ENCODE measurements at places on chromosomes 5 and 9. TPM values are rescaled to one million over a fixed set of nuclear protein-coding genes. Genes with fewer than 3 reads are reported as not detected.

The HRH2 gene
- 40.5 TPM for total RNA-seq

The TRIM14 gene
- 2.9 TPM for total RNA-seq

The SV2C gene
- total RNA-seq: 0.14 TPM

The SHC3 gene
- 0.52 TPM for total RNA-seq

The PALM2AKAP2 gene
- 38.7 TPM for total RNA-seq

The RELL2 gene
- total RNA-seq: 0.72 TPM

The LCN1 gene
- not detected for total RNA-seq

The JADE2 gene
- total RNA-seq: 34.7 TPM

The GPX8 gene
- 4.8 TPM for total RNA-seq

The CAMK4 gene
- 0.79 TPM for total RNA-seq

The TXNDC8 gene
- total RNA-seq: not detected

The DYNC2I2 gene
- 50.2 TPM for total RNA-seq

The SLC46A2 gene
- total RNA-seq: not detected

GRCh38 chr5:95583992-95584391 is 29.1 kb downstream of the ARSK start:
- no peak for DNase-seq

GRCh38 chr5:96563816-96564215 is 98.4 kb upstream of the CAST start:
- DNase-seq: no peak

DNA sequence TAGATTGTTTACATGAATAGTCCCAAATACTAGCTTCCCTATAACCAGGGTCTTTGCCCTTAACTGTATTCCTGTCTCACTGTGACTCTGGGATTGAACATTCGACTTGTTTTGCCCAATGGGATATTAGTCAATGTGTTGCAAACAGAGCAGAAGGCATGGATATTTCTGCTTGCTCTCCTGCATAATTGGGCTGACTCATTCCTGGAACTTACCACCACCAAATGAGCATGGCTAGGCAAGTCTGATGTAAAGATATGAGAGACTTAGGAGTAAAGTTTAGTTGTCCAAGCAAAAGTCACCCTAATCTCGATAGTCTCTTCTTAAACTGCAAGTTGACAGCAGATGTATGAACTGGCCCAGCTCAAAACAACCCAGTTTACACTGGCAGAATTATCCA is 273.5 kb upstream of the CCNG1 start:
- no peak for DNase-seq

DNA sequence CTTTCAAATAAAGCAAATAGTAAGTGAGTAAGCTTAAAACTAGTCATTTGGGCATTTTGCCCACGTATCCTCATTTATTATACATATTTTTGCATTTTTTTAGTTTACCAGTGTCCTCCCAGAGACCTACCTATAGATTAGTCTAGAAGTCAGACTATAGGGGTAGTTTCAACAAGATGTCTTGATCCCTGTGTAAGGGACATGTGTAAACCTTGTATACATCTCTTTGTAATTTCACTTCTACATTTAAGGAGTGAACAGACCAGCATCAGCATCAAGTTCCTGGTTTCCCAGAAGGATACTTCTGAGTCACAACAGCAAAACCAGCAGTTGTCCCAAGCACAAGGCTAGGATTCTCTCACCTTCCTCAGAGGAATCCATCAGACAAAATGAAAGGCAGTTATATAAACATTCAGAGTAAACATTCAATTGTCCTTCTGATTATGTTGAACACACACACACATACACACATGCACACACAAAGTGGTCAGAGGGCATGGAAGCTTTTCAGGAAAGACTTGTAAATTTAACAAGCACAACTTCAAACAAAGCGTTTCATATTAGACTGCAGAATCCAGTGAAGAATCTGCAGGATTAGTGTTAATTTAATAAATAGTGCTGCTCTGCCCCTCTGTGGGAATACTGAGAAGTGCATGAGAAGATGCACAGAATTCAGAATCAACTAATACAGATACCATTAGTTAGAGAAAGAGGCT is 55.4 kb downstream of the HINT1 start:
- DNase-seq: no peak

DNA sequence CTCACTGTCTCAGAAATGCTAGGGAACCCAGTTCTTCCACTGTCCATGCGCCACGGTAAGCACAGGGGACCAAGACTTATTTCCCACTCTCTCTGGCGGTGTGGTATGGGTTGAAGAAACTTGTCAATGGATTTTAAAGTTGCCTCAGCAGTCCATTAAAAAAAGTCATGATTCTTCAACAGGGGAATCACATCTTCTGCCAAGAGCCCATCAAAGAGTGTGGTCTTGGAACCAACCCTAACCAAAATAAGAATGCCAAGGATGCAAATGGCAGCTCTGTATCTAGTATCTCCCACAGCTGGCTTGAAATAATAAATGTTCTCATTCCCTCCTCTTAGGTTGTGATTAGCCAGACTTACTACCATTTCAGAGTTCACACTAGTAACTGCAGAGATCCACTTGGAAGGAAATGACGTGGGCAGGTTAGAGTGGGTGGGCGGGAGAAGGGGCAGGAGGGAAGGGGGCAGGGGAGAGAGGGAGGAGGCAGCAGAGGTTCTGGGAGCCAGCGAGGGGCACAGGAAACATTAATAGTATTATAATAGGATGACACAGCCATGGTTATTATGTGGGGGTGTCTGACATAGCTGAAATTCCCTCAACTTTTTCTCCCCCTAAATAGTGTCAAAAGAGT is 17.6 kb downstream of the PTCH1 start:
- no peak for DNase-seq

DNA sequence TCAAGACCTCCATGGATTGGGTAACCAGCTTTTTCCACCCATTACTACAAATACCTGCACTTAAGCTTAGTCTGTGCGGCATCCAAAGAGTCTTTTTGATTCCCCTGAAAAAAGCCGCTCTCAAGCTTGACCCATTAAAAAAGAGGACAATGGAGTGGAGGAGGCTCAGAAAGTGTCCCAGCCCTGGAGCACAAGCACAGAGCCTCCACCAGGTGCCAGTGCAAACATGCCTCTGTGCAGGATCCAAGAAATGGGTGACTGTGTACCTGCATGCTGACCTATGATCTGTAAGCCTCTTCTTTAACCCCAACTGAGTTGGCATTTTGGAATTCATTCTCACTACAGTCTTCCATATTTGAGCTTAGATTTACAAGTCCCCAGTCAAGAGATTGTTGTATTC is 168.3 kb upstream of the TLE4 start:
- DNase-seq: no peak

- DNase-seq: no peak
Observed at GRCh38 chr5:132540764-132541163, 2.6 kb downstream of the IL5 start.

- no peak for DNase-seq
Observed at GRCh38 chr9:79040671-79041070, 531.1 kb upstream of the TLE4 start.

DNA sequence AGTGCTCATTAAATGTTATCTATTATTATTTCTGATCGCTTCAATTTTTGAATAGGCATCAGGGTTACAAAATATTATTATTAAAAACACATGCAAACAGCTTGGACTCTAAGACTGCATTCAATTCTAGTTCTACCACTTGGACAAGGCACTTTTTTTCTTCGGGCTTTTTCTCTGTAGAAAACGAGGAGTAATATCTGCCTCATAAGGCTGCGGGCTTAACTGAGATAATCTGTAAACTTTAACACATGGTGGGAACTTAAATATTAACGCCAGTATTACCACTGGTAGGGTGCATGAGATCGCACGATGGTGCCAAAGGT is 511 bp upstream of the SPDL1 start:
- DNase-seq: no peak

GRCh38 chr9:99905833-99906402 is 536 bp upstream of the STX17 start:
- DNase-seq: no peak

- no peak for DNase-seq
Observed at GRCh38 chr5:10789726-10790125, 28.7 kb upstream of the DAP start.

GRCh38 chr5:141866096-141866495 is 12.1 kb downstream of the PCDH1 start:
- DNase-seq: no peak

GRCh38 chr5:107451028-107451427 is 219.7 kb downstream of the EFNA5 start:
- no peak for DNase-seq

GRCh38 chr5:178530526-178530925 is 59.7 kb downstream of the COL23A1 start:
- DNase-seq: no peak

- DNase-seq: no peak
Observed at GRCh38 chr5:75534734-75535133, 23.0 kb downstream of the POLK start.

DNA sequence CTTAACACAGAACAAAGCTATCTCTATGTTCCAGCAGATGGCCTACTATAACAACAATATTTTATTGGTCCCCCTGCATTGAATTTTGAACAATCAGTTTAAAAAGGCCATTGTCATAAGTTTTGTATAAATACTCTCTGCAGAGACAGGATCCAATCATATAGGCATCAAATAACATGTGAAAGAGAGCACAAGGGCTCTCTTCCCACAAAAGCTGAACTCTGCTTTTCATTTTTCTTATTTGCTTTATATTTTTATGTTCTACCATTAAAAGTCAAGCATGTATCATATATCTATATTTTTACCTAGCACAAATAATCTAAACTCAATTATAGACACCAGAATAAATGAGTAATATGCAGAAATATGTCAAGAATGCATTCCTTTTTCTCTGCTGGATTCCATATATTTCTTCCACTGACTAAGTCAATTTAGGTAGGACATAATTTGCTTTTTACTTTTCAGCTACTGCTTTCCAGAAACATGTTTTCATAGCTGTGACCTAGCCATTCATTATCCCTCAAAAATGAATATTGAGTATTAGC is 143.6 kb downstream of the CDH9 start:
- DNase-seq: no peak

DNA sequence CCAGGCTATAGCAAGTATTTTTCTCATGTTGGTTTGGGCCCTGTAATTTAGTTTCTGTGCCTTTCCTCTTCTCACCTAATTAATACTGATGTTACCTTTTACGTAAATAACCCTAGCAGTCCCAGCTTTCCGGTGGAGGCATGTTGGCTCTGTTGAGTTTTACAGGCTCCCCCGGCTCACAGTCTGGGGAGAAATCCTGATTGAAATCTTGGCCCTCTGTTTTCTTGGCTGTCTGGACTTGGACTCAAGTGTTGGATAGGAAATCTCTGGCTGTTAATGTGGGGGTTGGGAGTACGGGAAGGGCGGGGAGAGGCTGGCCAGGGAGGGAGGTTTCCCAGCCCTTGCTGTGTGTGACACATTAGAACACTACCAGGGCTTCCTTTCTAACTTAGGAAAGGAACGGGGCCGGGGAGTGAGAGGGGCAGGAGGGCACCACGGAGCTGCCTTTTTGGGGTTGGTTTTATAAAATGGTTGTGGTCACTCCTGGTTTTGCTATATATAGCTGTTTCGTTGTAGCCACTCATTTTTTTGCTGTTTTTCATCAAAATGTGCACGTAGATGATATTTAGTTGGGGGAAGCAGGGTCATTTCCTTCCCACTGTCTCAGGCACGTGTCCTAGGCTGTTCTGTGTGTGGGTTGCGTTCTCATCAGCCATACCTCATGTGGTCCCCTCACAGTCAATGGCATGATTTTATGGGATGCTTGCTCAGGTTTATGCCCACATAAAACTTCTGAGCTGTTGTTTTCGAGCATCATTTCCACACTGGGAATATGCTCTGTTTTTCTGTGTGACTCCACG is 11.0 kb downstream of the TRIO start:
- peak; percentile 73 for DNase-seq

- peak; percentile 25 for DNase-seq
Observed at GRCh38 chr5:142059304-142059940, 46.6 kb upstream of the GNPDA1 start.

DNA sequence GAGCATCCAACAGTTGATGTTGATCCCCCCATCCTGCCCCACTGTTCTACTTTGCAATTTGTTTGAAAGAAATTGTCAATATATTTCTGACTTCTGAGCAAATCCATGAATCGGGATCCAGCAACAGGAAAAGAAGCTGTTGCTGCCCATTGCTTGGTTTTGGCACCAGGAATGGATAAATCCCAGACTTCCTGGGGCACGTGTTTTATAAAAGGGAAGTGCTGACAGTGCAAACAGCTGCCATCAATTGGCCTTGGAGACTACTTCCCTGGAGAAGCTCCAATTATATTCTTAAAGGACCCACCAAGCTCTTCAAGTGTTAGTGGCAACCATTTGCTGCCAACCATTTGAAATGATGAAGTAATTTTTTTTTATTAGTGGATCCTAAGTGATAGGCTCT is 13.7 kb downstream of the STK32A start:
- no peak for DNase-seq

- no peak for DNase-seq
Observed at GRCh38 chr9:118570066-118570465, 799.2 kb downstream of the BRINP1 start.

DNA sequence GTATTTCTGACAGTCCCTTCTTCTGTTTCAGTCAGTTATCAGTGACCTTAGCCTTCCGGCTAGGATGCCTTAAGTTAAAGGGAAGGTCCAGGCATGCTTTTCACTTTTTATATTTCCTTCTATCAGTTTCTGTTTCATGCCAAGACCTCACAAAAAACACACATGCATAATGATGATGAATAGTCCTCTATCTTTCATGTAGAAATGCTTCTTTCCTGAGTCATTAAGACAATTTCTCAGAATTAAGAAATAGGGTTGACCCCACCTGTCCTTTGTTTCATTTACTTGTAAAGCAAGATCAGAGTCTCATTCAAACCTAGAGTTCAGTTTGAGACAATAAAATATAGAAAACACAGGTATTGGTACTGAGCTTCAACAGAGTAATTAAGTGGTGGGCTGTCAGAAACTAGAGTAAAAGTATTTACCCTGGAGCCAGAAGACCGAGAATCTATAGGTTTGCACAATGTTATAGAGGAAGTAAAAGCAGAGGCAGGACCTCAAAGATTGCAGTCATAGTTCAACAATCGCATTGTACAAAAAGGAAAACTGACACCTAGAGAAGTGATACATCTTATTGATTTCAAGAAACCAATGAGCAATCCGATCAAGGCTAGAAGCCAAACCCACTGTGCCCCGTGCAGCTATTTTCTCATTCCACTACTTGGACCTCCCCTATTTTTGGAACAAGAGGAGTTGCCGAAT is 118.7 kb upstream of the PUM3 start:
- DNase-seq: no peak

DNA sequence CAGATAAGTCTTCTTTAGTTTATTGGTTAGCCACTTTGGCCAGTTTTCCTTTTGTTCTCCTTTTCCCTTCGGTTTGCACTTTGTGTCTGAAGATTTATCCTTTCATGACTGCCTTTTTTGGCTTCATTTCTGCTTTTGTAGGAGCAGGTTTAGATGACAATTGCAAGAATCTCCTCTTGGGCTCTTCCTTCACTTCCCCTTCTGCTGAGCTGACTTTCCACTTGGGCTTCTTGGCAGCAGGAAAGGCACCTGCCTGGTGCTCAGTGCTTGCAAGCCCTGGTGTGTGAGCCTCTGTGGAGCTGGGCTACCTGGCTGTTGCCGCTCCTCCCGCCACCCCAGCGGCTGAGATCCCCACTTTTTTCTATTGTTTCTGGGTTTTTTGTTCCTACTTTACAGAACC is 7.3 kb downstream of the CCDC112 start:
- DNase-seq: no peak

Data from heart left ventricle (tissue), 16 donors.